ENCODE measurements at places on chromosomes 6 and 20.

- no peak for DNase-seq
These were observed 38.0 kb upstream of the VGLL2 start for GRCh38 chr6:117227245-117227962.

DNA sequence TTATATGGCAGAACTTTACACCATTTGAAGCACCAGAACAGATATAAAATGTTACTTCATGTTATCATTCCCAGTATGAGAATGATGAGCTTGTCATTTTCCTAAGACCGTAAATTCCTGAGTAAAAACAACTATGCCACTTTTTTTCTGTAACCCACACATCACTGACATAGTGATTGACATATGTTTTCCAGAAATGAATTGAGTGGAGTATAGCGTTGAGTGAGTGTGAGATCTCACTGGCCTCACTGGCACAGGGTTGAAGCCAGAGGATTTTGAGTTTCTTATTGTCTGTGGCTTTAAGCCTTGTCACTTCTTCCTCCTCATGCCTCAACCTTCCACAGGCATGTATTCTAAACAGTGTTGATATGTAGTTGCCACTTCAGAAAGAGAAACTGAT, 62.3 kb downstream of the PDE7B start:
- DNase-seq: no peak

GRCh38 chr20:1907586-1907985, 12.4 kb downstream of the SIRPA start:
- DNase-seq: no peak

DNA sequence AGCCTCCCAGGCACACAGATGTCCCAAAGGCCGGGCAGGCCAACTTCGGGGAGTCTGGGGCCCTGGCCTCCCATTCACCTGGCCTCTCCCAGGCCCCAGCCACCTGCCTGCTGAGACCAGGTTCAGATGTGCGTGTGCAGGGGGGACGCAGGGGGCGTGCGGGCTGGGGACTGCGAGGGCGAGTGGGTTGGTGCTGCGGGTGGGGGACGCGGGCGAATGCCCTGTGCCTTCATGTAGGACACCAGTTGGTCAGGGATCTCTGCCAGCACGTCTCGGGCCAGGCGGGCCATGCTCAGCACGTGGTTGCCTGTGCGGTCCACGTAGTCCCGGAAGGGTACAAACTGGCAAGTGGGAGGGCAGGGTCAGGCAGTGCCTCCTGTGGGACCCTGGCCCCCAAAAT, 44.5 kb downstream of the RAB44 start:
- no peak for DNase-seq

DNA sequence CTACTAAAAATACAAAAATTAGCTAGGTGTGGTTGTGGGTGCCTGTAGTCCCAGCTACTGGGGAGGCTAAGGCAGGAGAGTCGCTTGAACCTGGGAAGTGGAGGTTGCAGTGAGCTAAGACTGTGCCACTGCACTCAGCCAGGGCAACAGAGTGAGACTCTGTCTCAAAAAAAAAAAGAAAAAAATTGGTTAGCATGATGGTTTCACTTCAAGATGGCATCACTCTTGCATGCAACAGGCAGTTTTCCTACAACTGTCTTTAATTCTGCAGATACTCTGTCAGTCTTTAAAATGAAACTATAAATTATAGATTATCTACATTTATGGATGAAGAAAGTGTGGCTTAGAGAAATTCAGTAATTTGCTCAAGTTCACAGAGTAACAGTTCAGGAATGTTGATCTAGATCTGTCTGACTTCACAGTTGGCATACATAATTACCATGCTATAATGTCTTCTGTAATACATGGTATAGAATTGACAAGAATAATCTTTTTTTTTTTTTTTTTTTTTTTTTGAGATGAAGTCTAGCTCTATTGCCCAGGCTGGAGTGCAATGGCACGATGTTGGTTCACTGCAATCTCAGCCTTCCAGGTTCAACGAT, 27.0 kb downstream of the ITCH start:
- no peak for DNase-seq

GRCh38 chr20:51591871-51592270, 49.4 kb upstream of the NFATC2 start:
- no peak for DNase-seq

DNA sequence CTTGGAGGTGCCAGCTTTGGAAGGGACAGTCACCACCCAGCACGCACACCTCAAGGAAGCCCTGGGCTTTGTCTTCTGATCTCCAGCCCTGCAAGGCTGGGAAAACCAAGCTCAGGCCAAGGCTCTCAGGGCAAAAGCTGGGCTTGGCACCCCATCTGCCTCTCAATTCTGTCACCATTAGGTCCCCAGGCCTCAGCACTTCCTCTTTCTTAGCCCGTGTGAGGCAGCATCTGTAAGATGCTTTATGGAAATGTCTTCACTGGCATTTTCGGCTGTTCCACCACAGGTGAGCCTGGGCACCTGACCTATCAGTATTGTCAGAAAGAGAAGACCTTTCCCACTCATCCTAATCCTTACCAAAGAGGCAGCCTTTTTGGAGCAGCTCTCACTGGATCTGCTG, 24.6 kb downstream of the GMEB2 start:
- DNase-seq: no peak

GRCh38 chr6:36283608-36284007, 13.7 kb downstream of the PNPLA1 start:
- DNase-seq: no peak

DNA sequence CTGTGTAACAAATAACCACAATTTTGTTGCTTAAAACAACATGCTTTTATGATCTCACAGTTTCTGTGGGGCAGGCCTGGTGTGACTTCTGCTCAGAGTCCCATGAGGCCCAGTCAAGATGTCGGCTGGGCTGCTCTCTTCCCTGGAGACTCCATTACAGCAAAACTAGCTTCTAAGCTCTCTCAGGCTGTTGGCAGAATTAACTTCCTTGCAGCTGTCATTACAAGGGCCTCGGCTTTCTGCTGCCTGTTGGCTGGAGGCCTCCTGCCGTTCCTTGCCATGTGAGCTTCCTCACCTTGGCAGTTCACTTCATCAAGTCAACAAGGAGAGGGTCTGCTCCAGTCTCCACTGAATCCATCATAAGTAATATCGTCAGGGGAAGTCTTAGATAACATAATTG, 659.2 kb downstream of the PRKN start:
- no peak for DNase-seq

DNA sequence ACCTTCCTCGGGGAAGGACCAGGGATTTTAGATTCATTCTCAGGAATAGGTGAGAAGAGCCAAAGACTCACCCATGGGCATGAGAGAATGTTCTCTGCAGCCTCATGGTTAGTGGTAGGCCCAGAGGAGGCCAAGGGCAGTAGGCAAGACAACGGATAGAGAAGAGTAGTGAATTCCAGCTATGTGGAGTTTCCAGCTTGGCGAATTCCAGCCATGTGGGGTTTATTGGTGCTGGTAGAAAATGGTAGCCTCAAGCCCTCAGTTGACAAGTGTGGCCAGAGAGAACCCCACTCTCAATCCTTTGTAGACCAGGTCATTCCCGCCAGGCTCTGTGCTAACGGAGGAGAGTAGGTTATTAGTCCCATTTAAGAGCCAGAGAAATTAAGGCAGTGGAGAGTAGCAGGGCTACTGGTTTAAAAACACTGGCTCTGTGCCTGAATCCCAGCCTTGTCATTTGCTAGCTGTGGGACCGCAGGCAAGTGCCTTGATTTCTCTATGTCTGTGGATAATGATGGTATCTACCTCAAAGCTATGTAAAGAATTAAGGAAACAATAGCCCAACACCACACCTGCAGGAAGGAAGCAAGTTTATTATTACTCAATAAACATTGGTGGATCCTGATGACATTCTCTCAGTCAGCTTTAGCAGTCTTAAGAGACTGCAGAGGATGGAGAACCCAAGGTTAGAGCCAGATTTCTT, 2.0 kb upstream of the SLC9A8 start:
- DNase-seq: no peak

- DNase-seq: no peak
These were observed 43.6 kb upstream of the CCN6 start for GRCh38 chr6:112010328-112010727.

- no peak for DNase-seq
These were observed 103.7 kb downstream of the SNAP25 start for GRCh38 chr20:10322073-10323012.

DNA sequence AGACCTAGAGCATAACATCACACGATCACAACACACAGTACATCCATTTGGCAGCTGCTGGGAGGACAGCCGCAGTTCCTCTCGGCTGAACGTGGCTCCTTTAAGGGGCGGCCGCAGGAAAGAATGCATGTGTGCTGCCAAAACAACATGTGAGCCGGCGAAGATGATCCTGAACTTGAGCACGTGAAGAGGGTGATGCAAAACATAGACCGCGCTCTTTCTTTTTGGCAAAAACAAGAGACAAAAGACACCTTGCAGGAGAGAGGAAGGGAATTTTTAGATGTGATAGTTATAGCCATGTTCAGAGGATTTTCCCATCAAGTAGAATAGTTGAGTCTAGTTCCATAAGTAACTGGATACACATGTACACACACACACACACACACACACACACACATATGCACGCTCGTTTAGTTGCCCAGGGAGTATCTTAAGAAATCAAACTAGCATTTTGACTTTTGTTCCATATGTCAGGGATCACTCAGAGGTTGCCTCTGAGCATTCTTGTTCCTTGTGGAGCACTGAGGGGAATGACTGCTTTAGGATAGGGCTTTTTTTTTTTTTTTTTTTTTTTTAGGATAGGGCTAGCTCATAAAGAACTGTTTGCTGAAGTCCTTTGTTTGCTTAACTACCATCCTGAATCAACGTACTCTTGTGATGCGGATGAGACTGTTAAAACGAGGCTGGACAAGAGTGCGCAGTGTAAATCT, 21.7 kb upstream of the RANBP9 start:
- DNase-seq: no peak

- no peak for DNase-seq
These were observed 28.3 kb downstream of the RSPO4 start for GRCh38 chr20:973785-974194.

- DNase-seq: no peak
These were observed 3.3 kb upstream of the EFCAB8 start for GRCh38 chr20:32855387-32855786.

DNA sequence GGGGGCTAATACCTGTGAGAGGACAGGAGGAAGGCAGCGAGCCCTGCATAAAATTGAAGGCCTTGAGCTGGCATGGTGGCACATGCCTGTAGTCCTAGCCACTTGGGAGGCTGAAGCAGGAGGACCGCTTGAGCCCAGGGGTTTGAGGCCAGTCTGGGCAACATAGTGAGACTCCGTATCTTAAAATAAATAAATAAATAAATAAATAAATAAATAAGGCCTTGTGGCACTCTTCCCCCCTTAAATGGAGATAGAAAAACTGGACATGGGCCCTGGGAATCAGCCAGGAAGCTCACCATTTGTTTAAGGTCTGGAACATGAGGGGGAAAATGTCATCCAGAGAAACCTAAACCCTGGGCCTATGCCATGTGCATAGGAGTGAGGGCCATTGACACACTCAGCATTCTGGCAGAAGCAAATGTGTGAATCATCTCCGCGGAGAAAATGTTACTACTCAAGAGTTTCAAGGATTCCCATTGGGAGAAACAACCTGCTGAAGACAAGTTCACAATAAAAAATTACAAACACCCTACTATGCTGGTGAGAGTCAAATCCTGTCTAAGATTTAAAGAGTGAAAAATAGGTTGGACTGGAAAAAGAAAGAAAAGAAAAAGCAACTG, 51.9 kb upstream of the UBR2 start:
- DNase-seq: no peak

DNA sequence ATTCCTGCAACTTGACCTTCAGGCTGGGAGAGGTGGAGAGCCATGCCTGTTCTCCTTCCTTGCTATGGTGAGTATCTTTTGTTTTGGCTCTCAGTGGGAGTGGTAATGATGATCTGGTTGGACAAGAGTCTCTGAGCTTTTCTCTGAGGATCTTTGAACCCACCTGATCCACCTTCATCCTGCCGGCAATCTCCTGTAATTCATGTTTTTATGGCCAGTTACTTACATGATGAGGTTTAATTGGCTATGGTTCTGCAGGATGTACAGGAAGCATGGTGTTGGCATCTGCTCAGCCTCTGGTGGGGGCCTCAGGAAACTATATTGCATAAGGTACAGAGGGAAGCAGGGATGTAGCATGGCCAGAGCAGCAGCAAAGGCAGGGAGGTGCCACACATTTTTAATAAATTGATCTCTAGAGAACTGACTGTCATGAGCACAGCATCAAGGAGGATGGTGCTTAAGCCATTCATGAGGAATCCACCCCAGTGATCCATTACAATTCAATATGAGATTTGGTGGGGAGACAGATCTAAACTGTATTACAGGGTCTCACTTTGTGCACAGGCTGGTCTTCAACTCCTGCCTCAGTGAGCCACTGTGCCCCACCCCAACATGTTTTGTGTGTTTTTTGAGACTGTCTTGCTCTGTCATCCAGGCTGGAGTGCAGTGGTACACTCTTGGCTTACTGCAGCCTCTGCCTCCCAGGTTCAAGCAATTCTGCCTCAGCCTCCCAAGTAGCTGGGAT, 10.0 kb downstream of the HSPA1B start:
- no peak for DNase-seq

DNA sequence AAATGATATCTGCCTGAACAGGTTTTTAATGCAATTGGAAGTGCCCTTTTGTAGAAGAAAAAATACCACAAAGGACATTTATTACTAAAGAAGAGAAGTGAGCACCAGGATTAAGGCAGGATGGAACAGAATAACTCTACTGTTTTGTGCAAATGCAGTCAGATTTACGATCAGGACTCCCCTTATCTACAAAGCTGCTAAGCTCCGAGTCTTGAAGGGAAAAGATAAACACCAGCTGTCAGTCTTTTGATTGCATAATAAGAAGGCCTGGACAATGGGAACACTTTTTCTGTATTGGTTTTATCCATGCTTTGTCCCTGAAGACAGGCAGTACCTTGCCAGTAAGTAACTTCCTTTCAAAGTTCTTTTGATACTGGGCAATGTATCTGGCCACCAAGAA, 797.9 kb upstream of the SLC35B3 start:
- no peak for DNase-seq

DNA sequence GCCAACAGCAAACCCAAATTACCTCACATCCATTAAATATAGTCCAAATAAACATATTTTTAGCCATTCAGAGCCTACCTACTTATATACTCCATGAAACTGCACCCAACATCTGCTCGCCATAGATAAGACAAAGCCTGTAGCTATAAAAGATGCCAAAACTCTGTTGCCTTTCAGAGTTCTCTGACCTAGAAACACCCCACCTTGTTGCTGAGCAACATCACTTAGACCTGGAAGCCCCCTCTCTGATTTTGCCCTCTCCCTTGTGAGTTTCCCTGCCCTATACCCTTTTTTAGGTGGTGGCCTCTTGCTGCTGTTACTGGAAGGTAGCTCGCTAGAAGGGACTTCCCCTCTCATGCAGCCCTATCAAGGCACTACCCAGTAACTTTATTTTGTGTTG, 27.7 kb upstream of the FBXL4 start:
- DNase-seq: no peak

All from 8988T (cell line).